ENCODE measurements at places on chromosomes 6 and 20. TPM values are rescaled to one million over a fixed set of nuclear protein-coding genes. Genes with fewer than 3 reads are reported as not detected.

The ARMC2 gene
- 2.9 TPM for total RNA-seq

The SMOC2 gene
- not detected for total RNA-seq

The TMX4 gene
- 42.5 TPM for total RNA-seq

The MYLK2 gene
- 0.53 TPM for total RNA-seq

The LTA gene
- 77.2 TPM for total RNA-seq
